ENCODE measurements at places on chromosomes 1 and 21.

DNA sequence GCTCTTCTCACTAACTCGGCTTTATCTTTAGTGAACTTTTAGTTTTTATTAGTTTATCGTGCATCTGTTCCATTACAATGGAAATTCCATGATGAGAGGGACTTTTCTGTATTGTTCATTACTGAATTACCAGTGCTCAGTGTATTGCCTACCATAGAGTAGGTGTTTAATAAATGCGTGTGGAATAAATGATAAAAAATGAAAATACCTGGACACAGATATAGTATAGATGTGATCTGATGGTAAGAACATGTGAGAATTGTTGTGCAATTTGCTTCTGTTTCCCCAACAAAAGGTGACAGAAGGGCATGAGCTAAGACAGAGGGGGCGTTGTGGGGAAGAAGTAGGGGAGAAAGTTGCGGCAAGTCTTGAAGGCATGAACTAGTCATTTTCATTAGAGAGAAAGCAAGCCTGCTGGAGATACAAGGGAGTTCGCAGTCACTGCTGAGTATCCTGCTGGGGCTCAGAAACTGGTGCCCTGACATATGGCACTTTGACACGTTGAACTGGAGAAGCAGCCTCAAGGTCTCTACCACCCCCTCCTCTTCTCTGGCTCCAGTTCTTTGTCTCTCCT is 5.6 kb upstream of the COG2 start:
- no peak for DNase-seq

GRCh38 chr1:10063878-10064277 is 31.1 kb downstream of the UBE4B start:
- no peak for DNase-seq

GRCh38 chr1:244835276-244836134 is at the start of gene COX20:
TSS of gene COX20 (plus strand) at chr1:244835658. CDS start at chr1:244835715, 57 bp downstream.
- peak; percentile 89 for DNase-seq

DNA sequence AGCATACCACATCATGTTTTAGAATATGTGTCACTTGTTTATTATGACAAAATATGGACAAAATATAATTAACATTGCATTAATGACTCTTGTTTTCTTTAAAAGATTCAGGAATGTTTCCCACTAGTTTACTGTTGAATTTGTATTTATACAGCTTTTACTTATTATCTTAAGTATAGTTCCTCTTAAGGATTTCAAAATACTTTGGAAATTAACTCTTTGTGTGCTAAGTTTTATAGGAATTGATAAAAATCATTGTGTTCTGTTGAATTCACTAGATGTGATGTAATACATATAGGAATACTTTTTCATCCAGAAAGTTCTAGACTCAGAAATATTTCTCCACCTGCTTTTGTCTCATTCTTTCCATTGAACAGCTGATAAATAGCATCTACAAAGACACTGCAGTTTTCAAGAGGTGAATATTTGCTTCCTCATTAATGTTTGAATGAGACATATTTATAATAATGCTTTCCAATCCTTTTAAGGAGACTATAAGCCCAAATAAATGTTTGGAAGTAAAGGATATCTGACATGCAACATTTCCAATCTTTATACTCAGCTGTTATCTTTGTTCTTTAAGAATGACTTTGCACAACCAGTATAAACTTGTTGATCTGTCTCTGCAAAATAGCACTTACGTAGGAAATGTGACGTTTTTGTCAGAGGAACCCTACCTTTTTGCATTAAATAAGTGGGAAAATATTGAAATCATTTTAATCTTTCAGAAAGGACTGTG is 38.4 kb upstream of the SAMSN1 start:
- no peak for DNase-seq

GRCh38 chr1:91876781-91877573 is 9.0 kb downstream of the TGFBR3 start:
- peak; percentile 53 for DNase-seq
